ENCODE measurements at places on chromosomes 2 and 18. TPM values are rescaled to one million over a fixed set of nuclear protein-coding genes. Genes with fewer than 3 reads are reported as not detected.

PLA2R1 gene
- 17.2 TPM for total RNA-seq

LINC00305 gene
- not detected for total RNA-seq

CFC1 gene
- not detected for total RNA-seq

TGFA gene
- total RNA-seq, result 0.56 TPM

STPG4 gene
- total RNA-seq, result under 0.01 TPM

HOXD3 gene
- total RNA-seq, result 0.28 TPM

LOXHD1 gene
- total RNA-seq, result not detected

RNU2-63P gene
- not detected for total RNA-seq

ATP6V1B1 gene
- total RNA-seq, result 0.38 TPM

RUFY4 gene
- total RNA-seq, result not detected

RNF149 gene
- 63.7 TPM for total RNA-seq

KIF5C gene
- 0.38 TPM for total RNA-seq
